Non-pigmented ciliary epithelial cell (primary cell): ENCODE measurements at places on chromosomes 5 and 9.

- no peak for DNase-seq
These were observed 59.1 kb downstream of the BOD1 start for GRCh38 chr5:173557123-173557903.

DNA sequence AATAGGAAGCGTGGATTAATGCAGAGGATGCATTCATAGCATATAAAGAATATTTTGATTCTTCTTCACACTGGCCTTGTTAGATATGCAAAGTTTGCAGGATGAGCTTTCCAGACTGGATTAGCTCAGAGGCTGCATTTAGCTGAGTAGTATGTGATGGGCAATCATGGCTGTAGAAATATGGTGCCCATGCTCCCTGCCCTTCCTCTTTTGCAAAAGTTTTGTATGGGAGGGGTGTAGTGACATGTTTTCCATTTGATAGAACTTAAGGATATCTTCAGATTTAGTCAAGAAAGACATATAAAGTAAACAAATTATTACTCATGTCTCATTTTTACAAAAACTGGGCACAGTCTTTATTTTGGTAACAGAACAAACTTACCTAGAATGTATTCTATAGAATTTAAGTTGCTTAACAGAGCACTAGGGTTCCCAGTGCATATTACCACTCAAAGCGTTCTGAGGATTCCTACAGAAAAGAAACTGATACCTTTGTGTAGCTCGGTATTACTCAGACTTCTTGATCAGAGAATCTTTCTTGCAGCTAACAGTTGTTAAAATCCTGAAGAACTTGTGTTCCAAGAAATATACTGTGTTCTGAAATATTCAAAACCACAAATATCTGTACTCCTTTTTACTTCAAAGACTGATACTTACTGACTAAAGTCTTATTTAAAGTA is 9.8 kb downstream of the GTF3C4 start:
- DNase-seq, result no peak

DNA sequence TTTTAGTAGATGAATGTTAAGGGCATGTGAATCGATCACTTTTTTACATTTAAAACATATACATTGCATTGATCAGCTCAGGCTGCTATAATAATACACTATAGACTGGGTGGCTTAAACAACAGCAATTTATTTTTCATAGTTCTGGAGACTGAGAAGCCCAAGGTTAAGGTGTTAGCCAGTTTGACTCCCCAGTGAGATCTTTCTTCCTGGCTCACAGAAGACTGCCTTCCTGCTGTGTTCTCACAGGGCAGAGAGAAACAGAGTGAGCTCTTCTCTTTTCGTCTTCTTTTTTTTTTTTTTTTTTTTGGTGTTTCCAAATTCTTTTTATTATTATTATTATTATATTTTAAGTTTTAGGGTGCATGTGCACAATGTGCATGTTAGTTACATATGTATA is 56.4 kb downstream of the SPEF2 start:
- DNase-seq, result no peak

DNA sequence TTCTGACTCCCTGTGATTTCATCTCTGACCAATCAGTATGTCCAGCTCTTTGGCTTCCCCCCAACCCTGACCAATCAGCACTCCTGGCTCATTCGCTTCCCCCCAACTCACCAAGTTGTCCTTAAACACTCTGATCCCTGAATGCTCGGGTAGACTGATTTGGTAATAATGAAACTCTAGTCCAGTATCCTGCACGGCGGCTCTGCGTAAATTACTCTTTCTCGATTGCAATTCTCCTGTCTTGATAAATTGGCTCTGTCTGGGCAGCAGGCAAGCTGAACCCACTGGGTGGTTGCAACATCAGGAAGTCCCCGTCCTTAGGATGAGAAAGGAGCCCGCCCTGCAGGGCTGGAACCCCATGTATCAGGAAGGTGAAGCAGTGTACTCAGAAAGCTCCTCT is 10.4 kb downstream of the FCN2 start:
- DNase-seq, result no peak

GRCh38 chr9:20683351-20684034 is 566 bp upstream of the FOCAD start:
- no peak for DNase-seq

GRCh38 chr5:35136386-35136785 is 88.6 kb upstream of the AGXT2 start:
- DNase-seq, result peak; percentile 60

GRCh38 chr5:91359962-91360609 is 23.0 kb downstream of the ARRDC3 start:
- DNase-seq, result no peak

- DNase-seq, result no peak
These were observed 10.1 kb downstream of the OLFML2A start for GRCh38 chr9:124786881-124787573.

- no peak for DNase-seq
These were observed 293.2 kb upstream of the WWC1 start for GRCh38 chr5:167998148-167998767.

- DNase-seq, result no peak
These were observed 197.3 kb upstream of the ADAMTS16 start for GRCh38 chr5:4942831-4943178.

GRCh38 chr9:131253891-131254491 is 22.3 kb downstream of the FAM78A start:
- DNase-seq, result no peak

- peak; percentile 36 for DNase-seq
These were observed 822.5 kb downstream of the NR2F1-AS1 start for GRCh38 chr5:92758552-92758951.

- no peak for DNase-seq
These were observed 25.1 kb downstream of the NANS start for GRCh38 chr9:98081477-98082219.

DNA sequence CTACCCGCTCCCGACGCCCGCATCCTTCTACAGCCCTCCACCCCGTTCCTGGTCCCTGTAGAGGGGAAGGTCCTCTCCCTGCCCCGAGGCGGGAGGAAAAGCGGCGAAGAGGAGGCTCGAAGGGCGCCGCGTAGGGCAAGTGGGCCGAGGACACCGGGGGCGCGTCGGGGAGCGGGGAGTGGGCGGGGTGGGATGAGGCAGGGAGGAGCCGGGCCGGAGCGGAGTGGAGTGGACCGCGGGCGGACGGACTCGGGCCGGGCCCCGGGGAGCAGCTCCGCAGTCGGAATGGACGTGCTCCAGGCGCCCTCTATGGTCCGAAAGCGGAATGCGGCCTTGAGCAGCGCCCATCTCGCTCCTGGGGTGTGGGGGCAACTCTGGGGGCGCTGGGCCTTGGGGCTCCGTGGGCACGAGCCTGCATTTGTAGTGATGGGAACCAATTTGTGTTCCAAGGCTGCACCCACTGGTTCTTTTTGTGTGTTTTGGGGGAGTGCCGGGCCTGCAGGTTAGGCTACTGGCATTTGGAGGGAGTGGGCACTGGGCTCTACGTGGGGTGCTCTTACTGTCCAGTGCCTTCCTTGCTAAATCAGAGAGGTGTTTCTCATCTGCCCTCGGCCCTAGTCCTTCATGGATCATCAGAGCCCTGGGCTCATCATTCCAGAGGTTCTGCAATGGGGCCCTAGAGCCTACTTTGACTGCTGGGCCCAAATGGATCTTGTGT is 7.3 kb downstream of the IRX1 start:
- no peak for DNase-seq

- DNase-seq, result no peak
These were observed 105.0 kb downstream of the TUSC1 start for GRCh38 chr9:25573281-25573680.

GRCh38 chr5:57532513-57533497 is 50.2 kb upstream of the ACTBL2 start:
- DNase-seq, result peak; percentile 45

DNA sequence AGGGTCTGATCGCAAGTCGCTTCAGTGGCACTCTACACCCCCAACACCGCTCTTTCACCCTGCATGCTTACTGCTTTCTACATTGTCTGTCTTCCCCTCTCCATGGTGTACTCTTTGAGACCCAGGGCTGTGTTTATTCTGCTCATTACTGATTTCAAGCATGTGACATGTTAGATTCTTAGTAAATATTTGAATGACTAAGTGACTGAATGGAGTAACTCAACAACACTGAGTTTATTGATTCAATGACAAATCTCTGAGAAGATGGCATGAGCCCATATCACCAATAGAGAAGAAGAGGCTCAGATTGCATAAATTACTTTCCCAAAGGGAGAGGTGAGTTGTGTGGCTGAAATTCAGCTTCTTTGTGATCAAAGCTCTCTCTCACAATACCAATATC is 89.7 kb upstream of the OSMR start:
- DNase-seq, result no peak

- DNase-seq, result no peak
These were observed 516.5 kb downstream of the DNAH5 start for GRCh38 chr5:13427827-13428557.

DNA sequence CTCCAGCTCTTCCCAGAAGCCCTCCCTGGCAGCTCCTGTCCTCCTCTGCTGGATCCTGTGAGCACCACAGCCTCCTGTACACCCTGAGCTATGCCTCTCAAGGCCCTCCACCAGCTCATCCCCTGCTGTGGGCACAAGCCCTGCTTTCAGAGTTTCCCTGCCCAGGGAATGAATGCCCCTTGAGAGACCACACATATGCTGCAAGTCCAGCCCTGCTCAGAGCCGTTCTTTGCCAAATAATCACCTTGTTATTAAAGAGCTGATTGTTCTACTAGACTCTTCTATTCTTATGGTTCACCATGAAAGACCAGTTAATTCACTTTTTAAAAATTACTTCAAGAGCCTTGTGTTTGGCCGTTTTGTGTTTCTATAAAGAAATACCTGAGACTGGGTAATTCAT is 121.5 kb downstream of the MVB12B start:
- no peak for DNase-seq

DNA sequence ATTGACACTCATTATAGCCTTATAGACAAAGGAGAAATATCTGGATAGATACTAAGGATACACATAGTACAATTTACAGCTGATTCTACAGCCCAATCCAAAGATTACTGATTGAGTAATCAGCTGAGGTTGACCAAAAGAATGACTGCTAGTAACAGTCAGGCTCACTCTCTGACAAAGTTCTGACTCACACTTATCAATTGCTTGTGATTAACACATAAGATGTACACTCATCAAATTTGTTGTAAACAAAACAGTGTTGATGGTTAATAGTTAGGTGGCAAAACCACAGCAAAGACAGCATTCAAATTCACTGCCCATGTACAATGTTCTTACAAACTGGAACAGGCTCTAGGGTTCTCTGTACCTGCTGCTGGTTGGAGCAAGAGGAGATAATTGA is 422.7 kb downstream of the TLE1 start:
- no peak for DNase-seq

DNA sequence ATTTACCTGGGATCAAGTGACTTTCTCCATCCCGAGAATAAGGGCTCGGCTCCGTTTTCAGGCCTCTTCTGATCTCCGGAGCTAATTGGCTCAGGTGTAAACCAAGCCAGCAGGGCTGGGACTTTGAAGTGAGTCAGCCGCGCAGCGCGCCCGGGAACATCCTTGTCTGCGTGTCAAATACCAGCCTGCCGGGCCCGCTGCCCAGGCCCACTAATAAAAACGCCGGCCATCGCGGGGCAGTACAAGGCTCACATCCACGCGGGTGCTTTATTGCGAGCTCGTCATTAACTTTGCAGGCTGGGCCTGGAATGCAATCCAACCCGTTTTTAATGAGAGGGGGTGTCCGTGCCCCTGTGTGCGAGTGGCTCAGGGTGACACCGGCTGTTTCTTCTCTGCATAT is 416.8 kb downstream of the IRX2 start:
- DNase-seq, result no peak

- no peak for DNase-seq
These were observed 2.6 kb upstream of the UAP1L1 start for GRCh38 chr9:137074657-137075274.
